ENCODE measurements at places on chromosomes 1 and 21.

DNA sequence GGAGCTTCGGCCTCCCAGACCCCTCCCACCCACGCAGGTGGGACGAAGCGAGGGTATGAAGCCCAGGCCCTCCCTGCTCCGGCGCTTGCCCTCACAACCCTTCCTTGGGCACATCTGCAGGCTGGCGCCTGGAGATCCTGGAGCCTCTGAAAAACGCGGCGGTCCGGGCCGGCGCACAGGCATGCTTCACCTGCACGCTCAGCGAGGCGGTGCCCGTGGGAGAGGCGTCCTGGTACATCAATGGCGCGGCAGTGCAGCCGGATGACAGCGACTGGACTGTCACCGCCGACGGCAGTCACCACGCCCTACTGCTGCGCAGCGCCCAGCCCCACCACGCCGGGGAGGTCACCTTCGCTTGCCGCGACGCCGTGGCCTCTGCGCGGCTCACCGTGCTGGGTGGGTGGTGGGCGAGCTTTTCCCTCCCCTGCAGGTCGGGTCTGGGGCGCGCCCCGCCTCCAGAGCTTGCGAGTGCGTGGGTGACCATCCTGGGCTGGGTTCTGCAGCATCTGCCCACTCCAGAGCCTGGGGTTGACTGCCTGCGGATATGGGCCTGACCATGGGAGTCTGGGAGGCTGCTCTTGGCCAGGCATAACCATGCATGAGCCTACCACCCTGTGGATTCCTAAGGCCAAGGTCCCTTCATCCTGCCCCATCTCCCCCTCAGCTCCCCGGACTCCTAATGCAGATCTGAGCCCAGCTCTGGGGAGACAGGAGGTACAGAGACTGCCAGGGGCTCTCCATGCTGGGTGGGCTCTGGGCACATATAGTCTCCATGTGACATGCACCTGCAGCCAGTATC, 89.8 kb downstream of the TRIM11 start:
- DNase-seq: no peak

GRCh38 chr1:103087256-103087655, 21.1 kb downstream of the COL11A1 start:
- DNase-seq: no peak

GRCh38 chr1:109850194-109850593, 60.5 kb upstream of the CSF1 start:
- DNase-seq: no peak

- no peak for DNase-seq
Observed at GRCh38 chr1:178886551-178886950, 15.7 kb upstream of the ANGPTL1 start.

GRCh38 chr1:27307874-27308598, 13.9 kb upstream of the TMEM222 start:
- DNase-seq: no peak

DNA sequence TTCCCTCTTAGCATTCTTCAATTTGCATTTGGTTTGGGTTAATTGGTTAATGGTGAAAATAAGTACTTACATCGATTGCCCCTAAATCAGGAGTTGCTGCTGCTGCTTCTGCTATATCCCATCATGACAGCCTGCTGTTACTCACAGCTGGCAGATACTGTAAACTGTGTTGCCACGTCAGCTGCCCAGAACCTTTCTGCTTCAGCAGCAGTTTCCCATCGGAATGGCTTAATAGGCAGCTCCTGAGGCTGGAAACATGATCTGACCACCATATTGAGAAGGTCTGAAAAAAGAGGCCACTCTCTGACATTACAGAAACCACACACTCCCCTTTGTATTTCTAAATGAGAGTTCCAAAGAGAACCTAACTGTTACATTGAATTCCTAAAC, 14.3 kb upstream of the SEC16B start:
- DNase-seq: no peak

GRCh38 chr1:111227851-111228747, 586 bp downstream of the CHI3L2 start:
- DNase-seq: no peak

- no peak for DNase-seq
Observed at GRCh38 chr1:198141668-198142351, 15.0 kb upstream of the NEK7 start.

GRCh38 chr1:221788466-221788865, 46.6 kb upstream of the DUSP10 start:
- DNase-seq: no peak

GRCh38 chr1:227754958-227755357, 19.7 kb downstream of the SNAP47 start:
- DNase-seq: no peak

DNA sequence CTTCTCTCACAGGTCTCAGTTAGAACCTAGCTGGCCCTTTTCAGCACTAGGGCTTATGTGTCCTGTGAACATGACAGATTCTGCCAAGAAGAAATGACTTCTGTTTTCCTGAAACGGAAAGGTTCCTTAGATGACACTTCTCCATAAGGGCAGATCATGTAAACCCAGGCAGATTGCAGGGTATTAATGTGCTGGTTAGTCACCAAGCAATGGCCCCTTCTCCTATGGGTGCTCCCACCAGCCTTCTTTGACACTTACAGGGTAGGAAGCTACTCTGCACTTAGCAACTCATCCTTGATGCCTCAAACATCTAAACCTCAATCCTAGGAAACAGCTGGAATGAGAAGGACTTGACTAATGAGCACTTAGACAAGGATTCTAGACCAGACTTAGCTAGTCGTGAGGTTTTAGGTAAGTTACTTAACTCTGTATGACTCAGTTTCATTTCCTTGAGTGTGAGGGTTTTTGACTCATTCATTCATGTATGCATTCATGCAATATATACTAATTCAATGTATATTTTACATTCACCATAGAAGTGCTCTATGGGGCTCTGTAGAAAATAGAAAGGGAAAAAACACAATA, 74.1 kb upstream of the PLXNA2 start:
- no peak for DNase-seq

DNA sequence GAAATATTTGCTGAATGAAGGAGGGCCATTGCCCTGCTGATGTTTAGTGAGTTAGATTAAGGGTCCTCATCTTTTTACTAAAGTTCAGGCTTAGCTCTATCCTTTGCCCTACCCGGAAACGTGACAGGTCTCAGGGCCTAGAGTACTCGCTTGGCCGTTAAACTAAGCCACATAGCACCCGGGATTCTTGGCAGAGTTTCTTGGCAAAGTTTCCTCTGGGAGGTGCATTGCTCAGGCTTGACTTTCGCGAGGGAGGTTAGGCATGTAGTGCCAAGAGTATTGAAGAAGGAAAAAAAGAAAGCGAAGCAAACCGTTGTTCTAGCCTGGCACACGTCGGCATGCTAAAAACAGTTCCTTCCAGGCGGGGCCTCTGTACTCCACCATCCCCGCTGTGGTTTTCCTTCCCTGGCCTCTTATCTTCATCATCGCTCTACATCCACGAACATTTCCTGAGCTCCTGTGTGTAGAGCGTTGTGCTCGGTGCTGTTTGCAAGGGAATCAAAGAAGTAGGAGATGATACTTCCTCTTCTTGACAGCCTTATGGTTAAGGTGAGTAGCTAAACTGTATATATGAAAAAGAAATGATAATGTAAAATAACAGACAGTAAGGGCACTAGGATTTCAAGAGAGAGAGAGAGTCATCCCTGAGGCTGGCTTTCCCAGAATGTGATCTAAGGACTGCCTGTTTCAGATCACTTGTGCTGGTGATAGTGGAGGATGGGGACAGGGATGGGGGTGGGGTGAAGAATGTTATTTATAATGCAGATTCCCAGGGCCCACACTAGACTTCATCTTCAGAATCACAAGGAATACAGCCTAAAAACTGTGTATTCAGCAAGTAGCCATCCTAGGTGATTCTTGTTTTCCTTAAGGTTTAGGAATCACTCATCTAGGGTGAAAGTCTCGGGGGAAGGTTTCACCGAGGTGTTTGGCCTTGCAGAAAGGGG, 18.8 kb downstream of the RNF220 start:
- DNase-seq: no peak

DNA sequence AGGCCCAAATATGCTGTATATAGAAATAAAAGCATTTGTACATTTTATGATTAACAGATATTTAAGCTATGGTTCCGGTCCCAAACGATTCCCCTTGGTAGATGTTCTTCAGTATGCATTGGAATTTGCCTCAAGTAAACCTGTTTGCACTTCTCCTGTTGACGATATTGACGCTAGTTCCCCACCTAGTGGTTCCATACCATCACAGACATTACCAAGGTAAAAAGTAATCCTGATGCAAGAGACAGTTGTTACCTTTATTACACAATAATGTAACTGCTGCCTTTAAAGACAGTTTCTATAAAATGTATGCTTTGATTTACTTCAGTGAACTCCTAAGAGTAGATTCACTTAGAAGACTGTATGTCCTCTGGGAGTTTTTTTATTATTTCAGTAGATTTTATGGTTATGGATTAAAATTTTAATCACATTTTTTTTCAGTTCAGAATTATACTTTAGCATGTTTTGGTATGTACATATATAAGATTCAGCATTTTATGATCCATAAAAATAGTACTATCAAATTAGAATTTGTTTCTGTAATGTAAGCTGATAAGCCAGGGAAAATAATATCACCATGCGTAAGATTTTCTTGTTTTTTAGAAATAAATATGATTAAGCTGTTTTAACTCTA, 96.5 kb downstream of the USP25 start:
- no peak for DNase-seq

DNA sequence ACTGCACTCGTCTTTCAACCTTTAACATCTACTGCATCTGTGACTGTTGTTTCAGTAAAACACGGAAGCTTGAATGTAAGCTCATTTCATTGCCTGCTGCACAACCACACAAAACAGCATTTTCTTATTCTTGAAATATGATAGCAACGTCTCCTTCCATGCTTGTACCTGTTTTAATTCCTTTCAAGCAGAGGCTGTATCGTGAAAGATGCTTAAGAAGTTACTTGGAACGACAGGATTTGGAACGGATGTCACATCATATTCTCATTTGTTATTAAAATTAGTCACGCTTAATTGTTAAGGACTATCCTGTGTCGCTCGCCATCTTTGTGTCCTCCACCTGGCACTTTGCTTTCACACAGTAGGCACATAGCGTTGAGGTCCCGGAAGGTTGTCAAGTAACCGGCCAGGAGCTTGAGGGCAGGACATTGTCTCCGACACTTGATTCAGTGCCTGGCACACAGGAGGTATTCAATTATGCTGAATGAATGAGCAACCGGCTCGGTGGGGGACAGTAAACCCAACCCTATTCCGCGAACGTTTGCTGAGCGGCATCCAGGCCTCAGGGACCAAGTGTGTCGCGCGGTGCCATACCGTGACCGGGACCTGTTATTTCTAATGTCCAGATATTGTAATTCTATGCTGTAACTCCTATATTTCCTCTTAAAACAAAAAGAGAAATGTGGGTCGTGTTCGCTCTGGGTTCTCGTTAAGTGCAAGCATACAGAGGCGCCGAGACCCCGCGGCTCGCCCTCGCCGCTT, 499 bp upstream of the SH3GLB1 start:
- DNase-seq: no peak

GRCh38 chr1:199336745-199337640, 690.5 kb upstream of the NR5A2 start:
- no peak for DNase-seq

GRCh38 chr1:211196880-211197279, 62.3 kb upstream of the RCOR3 start:
- DNase-seq: no peak

- no peak for DNase-seq
Observed at GRCh38 chr1:109315288-109315687, 8.5 kb upstream of the MYBPHL start.

DNA sequence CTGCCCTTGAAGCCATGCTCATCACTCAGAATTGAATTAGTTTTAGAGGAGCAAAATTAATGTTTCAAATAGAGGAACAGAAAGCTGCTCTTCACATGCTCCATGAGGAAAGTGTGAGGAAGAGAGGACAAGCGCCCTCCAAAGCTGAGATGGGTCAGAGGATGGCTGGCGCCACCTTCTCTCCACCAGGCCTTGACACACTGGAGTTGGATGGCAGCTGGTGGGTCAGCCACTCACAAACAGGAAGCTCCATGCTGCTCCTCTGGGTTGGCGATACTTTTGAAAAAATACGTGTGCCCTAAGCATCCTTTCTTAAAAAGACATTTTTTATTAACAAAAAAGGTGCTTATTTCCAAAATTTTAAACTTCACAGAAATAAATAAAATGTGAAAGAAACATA, 3.1 kb upstream of the CD2 start:
- no peak for DNase-seq

DNA sequence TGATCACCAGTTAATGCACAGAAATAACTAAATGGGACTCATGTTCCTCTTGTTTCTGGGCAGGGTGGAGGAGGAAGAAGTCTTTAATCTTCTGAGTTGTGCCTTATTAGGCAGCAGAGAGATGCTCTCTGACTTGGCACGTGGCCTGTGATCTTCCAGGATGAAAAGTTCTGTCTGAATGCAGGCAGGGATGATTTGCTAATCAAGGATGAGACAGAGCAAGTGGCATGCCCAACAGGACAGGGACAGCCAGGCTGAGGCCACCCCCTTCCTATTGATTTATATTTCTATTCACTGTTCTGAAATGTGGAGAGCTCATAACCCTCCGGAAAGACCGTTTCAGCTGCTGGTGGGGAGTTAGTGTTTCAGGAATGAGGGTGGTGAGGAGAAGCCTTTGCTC, 477.8 kb upstream of the CAMK1G start:
- DNase-seq: no peak

- DNase-seq: no peak
Observed at GRCh38 chr1:39195166-39196111, 9.1 kb upstream of the MACF1 start.

GRCh38 chr21:37231249-37231645, 35.9 kb downstream of the VPS26C start:
- no peak for DNase-seq

GRCh38 chr1:226706684-226707083, 32.4 kb downstream of the ITPKB start:
- DNase-seq: no peak

DNA sequence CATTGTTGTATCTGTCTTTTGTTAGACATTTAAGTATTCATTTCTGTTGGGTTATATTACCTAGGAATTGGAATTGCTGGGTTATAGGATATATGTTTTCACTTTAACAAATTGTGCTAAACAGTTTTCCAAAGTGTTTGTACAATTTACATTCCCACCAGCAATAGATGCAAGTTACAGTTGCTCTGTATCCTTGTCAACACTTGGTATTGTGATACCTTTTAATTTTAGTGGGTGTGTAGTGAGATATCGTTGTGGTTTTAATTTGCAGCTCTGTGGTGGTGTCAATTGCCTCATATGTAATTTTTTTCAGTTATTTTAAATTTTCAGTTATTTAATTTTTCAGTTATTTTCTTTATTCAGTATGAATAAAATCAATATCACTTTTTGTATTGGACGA, 7.4 kb upstream of the DPH5 start:
- DNase-seq: no peak

DNA sequence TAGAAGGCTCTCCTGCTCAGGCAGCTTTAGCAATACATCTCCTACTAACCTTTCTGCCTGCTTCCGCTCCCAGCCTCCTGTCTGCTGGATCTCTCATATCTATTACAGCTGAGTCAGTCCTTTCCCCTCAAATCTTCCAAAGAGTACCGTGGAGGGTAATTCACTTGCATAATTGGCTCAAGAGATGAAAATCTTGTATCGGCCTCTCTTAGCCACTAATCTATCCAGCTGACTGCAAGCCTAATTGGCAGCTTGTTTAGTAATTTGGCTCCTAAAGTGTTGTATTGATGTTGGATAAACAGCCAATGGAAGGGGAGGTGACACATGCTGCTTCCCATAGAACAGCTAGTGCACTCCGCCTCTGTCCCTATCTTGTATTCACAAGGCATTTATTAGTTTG, 195.7 kb downstream of the GPATCH2 start:
- DNase-seq: no peak

- DNase-seq: no peak
Observed at GRCh38 chr1:13722808-13723360, 22.9 kb downstream of the PRDM2 start.

GRCh38 chr1:14071581-14071980, 371.6 kb downstream of the PRDM2 start:
- DNase-seq: no peak

- DNase-seq: no peak
Observed at GRCh38 chr1:21816602-21817302, 4.7 kb downstream of the LDLRAD2 start.
